Fibroblast of skin of right biceps (primary cell): ENCODE measurements at places on chromosomes 1 and 21.

GRCh38 chr1:68600049-68600661 lies 103.3 kb upstream of the DEPDC1 start:
- peak; percentile 1 for DNase-seq

DNA sequence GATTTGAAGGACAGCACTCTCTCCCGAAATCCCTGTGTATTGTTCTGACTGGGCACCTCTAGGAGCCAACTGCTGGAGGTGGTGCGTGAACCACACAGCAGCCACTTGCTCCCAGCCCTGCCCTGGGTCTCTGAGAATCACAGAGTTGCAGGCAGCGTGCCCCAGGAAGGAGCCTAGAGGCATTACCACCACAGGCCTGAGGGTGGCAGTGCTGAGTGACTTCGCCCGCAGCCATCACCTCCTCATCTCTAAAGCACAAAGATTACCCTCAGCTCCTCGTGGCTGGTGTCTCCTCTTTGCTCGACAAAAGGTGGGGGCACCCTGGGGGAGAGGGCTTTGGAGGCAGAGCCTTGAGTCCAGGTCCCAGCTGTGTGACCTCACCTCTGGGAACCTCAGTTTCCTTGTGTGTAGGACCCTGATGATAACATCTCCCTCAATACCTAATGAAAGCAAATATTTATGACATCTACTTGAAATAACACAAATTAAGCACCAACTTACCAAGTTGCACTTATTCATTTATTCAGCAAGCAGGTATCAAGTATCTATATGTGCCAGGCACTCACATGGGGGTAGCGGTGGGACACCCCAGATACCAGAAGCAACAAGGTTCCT lies 86.3 kb downstream of the VWA5B1 start:
- DNase-seq = peak; percentile 38

DNA sequence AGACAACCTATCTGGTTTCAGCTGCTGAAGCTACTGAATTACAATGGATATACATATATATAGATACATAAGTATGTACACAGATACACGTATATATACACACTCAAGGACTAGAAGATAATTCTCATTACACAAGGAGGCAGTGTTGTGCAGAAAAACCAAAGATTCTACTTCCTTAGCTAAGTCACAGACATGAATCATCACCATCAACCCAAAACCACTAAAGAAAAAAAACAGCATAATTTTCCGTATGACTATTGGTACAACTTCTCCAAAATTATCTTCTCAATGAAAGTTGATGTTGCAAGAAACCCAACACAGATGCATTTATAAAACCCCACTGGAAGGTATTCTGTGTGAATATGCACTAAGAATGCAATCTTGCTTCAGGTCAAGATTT lies 36.8 kb upstream of the RPF1 start:
- peak; percentile 91 for DNase-seq

DNA sequence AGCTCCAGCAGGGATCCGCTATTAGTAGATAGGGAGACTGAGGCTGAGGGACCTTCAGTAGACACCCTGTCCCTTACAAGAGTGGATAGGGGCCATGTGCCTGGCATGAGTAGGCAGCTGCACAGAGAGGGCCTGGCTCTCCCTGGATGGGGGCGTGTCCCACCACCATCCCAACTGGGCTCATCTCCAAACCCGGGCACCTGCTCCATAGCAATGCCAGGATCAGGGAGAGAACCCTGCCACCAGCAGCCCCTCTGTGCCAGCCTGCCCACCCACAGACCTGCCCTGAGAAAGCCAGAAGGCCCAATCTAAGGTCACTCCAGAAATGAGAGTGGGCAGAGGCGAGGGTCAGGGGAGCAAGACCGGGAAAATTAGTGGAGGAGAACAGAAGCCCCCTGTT lies 121.3 kb downstream of the GRIK3 start:
- DNase-seq = no peak

DNA sequence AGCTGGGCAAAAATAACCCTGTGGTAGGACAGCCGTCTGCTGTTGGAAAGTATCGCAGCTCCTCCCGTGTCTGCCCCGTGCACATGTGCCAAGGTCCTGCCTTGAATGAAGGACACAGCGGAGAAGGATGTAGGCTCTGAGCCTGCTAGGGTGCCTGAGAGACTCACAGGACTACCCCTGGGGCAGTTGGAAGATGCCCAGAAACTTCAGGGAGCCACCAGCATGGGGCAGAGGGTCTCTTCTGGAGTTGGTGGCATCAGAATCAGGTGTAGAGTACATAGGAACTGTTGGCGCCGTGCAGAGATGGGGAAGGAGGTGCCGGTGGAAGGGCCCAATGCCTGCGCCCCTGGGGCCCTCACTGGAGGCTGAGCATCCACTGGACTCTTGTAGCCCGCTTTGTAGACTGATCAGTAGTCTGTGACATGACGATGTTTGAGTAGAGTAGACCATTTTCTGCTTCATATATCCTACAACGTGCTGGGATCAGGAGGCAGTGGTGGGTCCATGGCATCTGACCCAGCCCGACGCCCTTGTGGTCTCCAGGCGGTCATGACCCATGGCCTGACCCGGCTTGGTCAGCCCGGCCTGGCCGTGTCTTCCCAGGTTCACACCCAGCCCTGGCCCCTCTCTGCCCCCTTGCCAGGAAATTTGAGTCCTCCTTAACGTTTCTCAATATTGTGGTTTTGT lies 5.3 kb upstream of the C1orf174 start:
- no peak for DNase-seq

DNA sequence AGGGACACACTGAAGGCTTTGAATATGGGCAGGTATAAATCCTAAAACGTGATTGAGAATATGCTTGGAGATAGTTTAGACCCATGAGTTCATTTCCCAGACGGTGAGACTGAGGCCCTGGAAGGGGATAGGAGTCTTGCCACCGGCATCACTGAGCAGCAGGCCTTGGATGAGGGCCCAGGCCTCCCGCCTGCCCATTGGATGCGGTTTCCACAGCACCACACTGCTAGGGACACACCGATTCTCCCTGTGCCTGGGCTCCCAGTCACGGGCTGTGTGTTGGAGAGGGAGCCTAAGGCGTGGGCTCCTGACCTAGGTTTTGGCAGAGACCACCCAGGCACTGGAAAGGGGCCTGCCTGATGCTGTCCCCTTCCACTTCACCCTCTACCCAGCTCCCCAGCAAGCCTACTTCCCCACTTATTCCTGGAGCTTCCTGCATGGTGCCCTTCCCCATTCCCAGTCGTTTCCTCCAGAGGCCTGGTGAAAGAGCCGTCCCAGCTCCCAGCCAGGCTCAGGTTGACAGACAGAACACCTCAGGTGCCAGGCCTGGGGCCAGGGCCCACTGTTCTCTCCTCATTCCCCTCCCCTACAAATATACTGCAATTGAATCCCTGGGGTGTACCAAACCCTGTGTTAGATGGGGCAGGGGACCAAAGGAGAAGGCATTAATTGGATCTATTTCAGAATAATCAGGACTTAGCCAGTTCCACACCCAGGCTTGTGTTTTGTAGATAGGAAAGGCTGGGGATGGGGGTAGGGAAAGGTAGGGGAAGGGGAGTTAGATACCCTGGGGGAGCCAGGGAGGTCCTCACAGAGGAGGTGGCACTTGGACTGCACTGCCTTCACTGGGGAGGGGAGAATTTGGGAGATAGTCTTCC lies 3.4 kb downstream of the FOXO6 start:
- no peak for DNase-seq

- DNase-seq = no peak
Observed at GRCh38 chr1:50369830-50370229, 53.4 kb downstream of the DMRTA2 start.

- no peak for DNase-seq
Observed at GRCh38 chr1:163697137-163697536, 375.4 kb downstream of the NUF2 start.

GRCh38 chr1:111768023-111768422 lies 12.3 kb downstream of the DDX20 start:
- no peak for DNase-seq

DNA sequence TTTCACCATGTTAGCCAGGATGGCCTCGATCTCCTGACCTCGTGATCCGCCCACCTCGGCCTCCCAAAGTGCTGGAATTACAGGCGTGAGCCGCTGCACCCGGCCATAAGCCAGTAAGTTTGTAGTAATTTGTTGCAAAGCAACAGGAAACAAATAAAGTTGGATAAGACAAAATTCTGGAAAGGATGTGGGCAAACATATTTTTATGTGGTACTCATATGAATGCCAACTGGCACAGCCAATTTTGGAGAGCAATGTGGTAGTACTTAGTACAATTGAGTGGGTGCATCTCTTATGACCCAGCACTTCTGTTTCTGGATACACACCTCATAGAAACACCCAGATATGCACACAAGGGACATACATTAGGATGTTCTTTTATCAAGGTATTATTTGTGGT lies 8.4 kb upstream of the IL12RB2 start:
- DNase-seq = no peak

DNA sequence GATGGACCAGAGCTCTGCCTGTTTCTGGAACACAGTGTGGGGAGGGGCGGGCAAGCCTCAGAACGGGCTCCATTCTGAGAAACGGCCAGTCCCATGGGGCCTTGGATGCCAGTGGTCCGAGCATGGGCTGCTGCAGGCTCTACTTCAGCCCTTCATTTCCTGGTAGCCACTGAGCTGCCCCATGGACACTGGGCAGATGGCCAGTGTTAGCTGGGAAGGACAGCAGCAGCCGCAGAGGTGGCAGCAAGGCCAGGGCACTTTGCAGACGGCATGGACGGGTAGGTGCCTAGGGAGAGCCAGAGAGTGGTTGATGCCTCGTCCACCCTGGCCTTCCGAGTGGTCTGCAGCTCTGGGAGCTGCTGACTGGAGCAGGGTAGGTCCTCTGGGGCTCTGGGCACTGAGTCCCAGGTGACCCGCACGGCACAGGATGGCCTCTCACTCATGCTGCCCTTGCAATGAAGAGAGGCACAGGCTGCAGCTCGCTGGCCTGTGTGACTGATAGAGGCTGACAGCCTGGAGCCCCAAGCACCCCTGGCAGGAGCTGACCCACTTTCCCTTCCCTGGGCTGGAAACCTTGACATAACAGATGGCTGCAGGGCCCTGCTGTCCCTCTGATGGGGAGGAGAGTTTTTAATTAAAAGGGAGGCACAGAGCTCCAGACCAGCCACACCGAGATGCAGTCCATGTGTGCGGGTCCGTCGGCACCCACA lies 87.7 kb upstream of the COL6A1 start:
- no peak for DNase-seq

GRCh38 chr1:28148880-28149195 lies 27.7 kb downstream of the PTAFR start:
- no peak for DNase-seq

GRCh38 chr1:145978854-145979745 lies 14.6 kb downstream of the POLR3GL start:
- peak; percentile 100 for DNase-seq

DNA sequence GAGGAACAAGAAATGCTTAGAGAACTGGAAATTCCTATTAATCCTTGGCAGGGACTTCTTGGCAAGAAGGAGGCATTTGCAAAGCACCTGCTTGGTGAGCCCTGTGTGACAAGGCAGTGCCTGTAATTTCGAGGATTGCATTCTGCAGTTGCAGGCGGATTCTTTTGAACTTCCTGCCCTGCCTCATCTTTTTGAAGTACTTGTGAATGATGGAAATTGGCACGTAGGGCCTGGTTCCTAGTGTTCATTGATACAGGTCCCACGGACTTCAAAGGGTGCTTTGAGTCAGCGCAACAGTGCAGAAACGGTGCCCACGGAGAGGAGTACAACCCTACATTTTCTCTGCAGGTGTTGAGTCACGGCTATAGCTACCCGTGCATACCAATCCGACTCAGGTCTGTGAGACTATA lies 6.4 kb downstream of the HUNK start:
- DNase-seq = no peak

DNA sequence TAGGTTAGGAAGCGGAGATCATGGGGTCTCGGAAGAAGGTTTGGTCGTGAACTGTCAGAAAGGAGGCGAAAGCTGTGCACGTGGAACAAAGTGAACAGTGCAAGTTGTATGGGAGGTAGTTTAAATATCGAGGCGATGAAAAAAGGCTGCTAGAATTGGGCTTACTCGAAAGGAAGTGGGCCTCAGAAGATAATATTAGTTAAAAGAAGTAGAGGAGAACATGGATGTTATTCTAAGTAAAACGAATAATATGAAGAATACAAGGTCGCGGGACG lies 571 bp downstream of the WDR3 start:
- no peak for DNase-seq

GRCh38 chr1:5369223-5369622 lies 623.0 kb downstream of the NPHP4 start:
- no peak for DNase-seq

DNA sequence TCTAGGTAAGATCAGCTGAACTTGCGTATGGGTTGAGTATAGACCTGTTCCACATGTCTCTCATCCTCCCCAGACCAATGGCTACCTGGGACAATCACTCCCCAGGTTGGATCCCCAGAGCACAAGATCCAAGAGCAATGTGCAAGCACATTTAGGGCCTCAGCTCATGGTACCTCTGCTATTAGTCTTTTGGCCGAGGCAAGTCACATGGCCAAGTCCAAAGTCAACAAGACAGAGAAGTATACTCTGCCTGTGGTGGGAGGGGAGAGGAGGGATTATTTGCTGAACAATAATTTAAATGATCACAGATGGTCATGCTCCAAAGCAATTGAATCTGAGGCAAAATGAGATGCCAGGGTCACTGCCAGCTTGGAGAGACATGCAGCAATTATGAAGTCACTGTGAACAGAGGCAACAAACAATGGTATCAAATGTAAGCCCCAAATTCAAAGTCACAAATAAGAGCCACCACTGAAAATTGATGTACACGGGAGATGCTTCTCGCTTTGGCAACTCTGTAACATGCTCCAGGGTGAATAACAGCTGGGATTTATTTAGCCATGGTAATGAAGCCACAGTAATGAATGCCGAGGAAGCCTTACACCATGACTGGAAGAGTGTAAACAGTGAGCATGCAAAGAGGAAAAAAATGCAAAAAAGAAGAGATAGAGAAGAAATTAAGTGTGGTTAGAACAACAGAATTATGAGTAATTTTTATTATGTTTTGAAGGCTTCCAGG lies 149.1 kb downstream of the ZNF281 start:
- DNase-seq = peak; percentile 67

DNA sequence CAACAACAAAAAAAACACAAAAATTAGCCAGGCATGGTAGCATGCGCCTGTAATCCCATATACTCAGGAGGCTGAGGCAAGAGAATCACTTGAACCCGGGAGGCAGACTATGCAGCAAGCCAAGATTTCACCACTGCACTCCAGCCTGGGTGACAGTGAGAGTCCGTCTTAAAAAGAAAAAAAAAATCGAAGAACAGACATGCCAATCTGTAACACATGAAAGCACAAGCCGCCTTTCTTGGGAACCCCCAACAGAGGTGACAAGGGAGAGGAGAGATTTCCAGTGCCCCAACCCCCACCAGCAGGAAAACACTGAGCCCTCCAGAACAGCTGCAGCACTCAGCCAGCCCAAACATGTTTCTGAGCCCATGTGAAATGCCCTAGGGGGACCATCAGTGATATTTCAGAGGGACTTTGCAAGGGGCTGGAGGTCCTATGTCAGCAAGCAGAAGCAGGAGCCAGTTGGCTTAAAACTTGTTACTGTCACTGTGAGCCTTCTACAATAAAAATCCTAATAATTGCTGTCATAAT lies 14.2 kb upstream of the EFNA1 start:
- no peak for DNase-seq

DNA sequence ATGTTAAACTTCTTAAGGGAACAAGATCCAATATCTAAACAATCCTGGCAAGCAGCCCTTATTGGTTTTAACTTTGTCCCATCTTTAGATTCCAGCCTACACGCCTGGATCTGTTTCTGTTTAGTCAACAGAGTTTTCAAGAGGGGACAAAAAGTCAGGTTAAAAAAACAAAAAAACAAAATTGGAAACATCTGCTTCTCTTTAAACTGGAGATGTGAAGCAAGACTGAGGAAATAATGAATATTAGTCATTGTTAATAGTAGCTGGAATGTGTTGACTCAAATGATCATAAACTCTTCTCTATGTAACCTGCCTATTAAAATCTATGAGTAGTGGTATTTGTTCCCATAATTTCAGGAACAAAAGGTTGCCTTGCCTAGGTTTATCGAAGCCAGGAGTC lies 55.0 kb downstream of the NID1 start:
- DNase-seq = peak; percentile 83
